ENCODE measurements at places on chromosomes 11 and 22.

DNA sequence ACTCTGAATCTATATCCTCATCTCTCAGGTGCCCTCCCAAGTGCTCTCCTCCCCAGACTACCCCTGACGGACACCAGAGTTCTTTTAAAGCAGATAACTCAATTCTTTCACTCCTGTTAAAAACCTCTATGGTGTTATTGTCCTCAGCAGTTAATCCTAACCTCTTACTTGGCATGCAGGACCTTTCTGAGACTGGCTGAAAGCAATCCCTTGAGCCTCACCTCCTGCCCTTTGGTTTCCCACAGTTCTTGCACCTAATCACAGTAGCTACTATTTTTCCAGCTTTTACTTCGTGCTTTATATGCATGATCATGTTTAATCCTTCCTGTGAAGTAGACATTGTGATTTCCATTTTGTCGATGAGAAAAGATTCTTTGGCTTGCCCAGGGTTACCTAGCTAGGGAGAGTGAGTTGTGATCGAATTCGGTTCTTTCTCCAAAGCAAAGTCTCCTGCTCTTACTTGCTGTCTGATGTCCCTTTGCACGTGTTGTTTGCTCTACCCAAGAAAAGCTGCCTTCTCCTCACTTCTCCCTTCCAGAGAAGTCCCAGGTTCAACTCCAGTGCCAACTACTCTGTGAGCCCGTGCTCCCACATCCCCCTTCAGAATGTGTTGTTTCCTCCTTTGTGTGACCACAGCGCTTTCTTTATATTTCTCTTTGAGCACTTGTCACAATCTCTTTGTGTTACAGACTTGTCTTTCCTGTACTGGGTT, 2.1 kb downstream of the UBE2L3 start:
- peak overlapping the region; percentile 98 for H3K27ac ChIP-seq
- DNase-seq = no peak
- peak overlapping the region; percentile 93 for H3K4me3 ChIP-seq
- peaks cover 22% of the 10 kb centered on the region for H3K4me1 ChIP-seq
- no peaks in the 10 kb centered on the region for H3K36me3 ChIP-seq

DNA sequence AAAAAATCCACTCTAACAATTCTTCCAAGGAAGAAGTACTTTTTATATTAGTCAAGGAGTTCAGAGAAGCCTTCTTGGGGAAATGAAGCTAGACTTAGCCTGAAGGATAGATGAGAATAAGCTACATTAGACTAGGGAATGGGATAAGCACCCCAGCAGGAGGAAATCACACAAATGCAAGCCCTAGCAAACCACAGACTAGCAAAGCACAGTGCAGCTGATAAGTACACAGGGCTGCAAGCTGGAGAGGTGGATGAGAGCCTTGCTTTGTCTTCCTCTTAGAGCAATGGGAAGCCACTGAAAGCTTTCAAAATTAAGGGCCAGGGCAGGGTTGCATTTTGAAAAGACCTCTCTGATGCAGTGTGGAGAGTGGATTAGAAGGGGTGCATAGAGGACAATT, 946.2 kb downstream of the LRRC4C start:
- no peaks in the 10 kb centered on the region for H3K4me1 ChIP-seq
- no peak overlapping the region for H3K27ac ChIP-seq
- no peaks in the 10 kb centered on the region for H3K27me3 ChIP-seq
- no peaks in the 10 kb centered on the region for H3K36me3 ChIP-seq
- DNase-seq = no peak

GRCh38 chr11:90500922-90501568, 278.2 kb upstream of the CHORDC1 start:
- H3K36me3 ChIP-seq = no peaks in the 10 kb centered on the region
- no peak overlapping the region for H3K4me3 ChIP-seq
- H3K27me3 ChIP-seq = no peaks in the 10 kb centered on the region

GRCh38 chr11:101987370-101987769, 59.9 kb upstream of the CFAP300 start:
- H3K4me1 ChIP-seq = no peaks in the 10 kb centered on the region
- no peak overlapping the region for H3K27ac ChIP-seq

- H3K27ac ChIP-seq = no peak overlapping the region
- no peak overlapping the region for H3K4me3 ChIP-seq
- H3K36me3 ChIP-seq = no peaks in the 10 kb centered on the region
Observed at GRCh38 chr11:86116386-86116726, 47.5 kb upstream of the PICALM start.
